ENCODE measurements at places on chromosomes 5 and 9.

DNA sequence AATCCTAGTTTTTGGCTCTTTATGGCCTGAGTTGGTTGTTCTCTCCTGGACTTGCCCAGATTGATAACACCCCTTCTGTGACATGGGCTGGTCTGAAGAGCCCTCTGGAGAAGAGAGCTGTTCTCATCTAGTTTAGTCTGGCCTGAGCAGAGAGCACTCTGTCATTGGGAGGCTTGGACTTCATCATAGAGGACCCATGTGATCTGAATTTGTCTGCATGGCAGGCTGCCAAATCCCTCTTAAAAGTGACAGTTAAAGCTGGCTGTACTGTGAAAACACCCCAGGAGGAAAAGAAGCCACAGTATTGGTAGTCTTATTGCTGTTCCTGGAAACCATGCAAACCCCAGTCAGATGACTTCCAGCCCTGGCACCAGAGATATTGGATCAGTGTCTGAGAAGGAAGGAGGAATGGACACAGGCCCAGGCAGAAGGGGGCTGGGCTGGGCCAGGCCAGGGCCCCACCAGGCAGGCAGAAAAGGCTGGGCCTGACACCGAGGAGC is 3.7 kb upstream of the WDR31 start:
- peak; percentile 19 for DNase-seq

GRCh38 chr9:137433349-137433915 is 7.7 kb downstream of the ENTPD8 start:
- no peak for DNase-seq

GRCh38 chr9:95822583-95823431 is 52.7 kb upstream of the ERCC6L2 start:
- peak; percentile 58 for DNase-seq

DNA sequence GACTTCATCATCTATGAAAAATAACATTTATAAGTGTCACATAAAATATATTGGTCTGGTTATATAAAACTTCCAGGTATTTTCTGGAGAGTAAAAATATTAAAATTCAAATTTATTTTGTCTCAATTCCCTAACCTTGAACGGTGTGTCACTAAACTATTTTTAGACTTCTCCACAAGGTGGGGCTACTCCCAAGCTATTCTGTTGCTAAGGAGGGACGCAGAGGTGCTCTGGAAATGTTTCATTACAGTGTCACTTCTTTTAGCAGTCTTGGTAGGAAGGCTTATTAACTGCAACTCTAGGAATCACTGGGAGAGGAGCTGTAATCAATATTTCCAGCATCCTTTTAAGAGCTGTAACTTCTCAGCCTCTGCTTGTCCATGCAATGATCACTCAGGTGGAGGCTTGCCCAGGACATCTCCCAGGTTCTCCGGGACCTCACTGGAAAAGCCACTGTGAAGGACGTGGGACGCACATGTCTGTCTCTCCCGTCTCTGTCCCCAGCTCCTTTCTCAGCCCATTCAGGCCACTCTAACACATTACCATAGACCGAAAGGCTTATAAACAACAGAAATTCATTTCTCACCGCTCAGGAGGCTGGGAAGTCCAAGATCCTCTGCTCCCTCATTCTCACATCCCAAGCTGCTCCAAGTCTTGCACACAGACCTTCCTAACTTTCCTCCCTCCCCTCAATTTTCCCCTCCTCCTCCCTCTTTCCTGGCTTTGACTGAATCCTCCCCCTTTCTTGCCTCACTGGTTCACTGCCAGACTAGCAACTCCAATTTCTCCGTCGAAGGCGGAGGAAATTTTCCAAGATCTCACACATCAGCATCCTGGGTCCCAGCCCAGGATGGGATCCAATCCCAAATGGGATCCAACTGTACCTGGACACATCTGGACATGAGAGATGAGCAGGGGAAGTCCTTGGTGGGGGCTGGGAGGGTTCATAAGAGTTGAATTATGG is 32.7 kb upstream of the DNAH5 start:
- no peak for DNase-seq

DNA sequence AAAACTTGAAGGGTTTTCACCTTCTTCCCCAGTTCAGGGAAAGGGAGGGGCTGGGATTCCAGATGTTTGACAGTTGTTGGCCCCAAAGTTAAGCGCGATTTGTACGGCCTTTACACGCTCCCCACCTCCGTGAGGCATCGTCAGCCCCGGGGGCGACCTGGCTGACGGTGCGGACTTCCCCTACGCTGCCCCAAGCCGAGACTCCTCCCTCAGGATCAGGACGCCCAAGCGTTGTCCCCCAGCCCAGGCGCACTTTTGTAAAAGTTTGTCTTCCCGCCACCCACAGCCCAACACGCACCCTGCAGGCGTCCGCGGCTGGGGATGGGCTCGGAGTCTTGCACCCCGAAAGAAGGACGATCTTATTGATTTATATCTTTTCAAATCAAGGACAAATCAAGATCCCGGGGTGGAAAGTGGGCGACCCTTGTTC is 713 bp downstream of the MOB3B start:
- peak; percentile 61 for DNase-seq

- DNase-seq: no peak
Measured at GRCh38 chr5:56350597-56351170, 117.6 kb upstream of the ANKRD55 start.

DNA sequence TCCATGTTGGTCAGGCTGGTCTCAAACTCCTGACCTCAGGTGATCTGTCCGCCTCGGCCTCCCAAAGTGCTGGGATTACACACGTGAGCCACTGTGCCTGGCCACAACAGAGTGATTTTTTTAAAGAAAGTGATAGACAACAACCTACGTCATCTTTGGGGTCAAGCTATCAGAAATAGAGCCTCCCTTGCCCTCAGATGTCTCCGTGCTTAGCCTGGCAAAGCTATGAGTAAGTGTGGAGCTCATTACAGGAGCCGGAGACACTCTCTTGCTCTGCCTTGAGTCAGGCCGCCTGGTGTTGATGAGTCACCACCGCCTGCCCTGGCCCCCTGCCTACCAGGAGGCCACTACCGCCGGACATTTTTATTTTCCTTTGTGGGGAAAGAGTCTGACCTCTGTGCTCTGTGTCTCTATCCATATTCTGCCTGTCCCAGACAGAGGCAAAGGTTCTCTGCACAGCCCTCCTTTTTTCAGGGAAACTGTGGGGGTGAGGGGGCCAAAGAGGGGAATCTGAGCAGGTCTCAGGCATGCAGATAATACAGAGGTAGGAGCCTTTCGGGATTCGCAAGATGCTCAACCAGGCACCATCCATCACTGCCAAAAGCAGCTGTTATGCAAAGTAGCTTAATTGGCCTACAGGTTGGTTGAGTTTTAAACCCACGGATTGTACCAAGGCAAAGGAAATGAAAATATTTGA is 123.7 kb upstream of the CPEB4 start:
- DNase-seq: no peak

DNA sequence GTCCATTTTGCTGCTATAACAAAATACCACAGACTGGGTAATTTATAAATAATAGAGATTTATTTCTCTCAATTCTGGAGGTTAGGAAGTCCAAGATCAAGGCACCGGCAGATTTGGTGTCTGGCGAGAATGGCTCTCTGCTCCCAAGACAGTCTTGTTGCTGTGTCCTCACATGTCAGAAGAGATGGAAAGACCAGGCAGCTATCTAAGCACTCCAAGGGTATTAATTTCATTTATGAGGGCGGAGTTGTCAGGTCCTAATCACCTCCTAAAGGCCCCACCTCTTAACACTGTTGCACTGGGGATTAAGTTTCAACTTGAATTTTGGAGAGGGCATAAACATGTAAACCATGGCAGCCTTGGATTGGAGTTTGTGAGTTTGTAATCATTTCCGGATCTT is 30.3 kb downstream of the ADCY2 start:
- DNase-seq: no peak

- DNase-seq: no peak
Measured at GRCh38 chr5:359301-359897, 37.9 kb downstream of the AHRR start.

All from activated T-cell treated with anti-CD3 and anti-CD28 coated beads, Interleukin-2, amount 50 U/mL, for 72 hours (primary cell).